ENCODE measurements at places on chromosomes 5 and 9. TPM values are rescaled to one million over a fixed set of nuclear protein-coding genes. Genes with fewer than 3 reads are reported as not detected.

The CACNA1B gene
- total RNA-seq: 2.3 TPM

The NRG2 gene
- 0.24 TPM for total RNA-seq

The FRRS1L gene
- total RNA-seq: 0.18 TPM

The ENC1 gene
- total RNA-seq: 31.9 TPM

The FBXO4 gene
- 1.4 TPM for total RNA-seq

The PLAC8L1 gene
- 0.44 TPM for total RNA-seq

The RASGRF2 gene
- total RNA-seq: 5.3 TPM

The HARS2 gene
- total RNA-seq: 33.5 TPM

The ZDHHC11 gene
- total RNA-seq: 7.7 TPM

The BAAT gene
- total RNA-seq: not detected

The TLX3 gene
- total RNA-seq: not detected

The CCDC183 gene
- total RNA-seq: 0.85 TPM

The JADE2 gene
- total RNA-seq: 29.5 TPM

The TMEM215 gene
- 0.10 TPM for total RNA-seq
